ENCODE measurements at places on chromosomes 11 and 22.

DNA sequence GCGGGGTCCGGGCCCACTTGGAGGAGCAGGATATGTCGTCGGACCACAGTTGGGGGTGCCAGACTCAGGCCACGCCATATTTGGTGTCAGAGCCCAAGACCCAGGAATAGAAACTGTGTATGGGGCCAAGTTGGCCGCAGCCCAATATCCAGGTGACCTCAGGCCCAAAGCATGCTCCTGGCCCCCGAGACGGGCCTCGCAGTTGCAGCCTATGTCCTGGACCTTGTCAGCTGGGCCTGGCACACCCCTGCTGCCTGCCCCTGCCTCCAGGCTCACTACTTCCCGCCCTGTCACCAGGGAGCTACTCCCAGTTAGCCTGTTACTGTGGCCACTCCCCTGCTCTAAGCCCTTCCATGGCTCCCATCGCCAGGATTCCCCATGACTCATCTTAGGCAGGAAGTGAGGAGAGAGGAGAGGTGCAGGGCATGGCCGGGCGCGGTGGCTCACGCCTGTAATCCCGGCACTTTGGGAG, 23.1 kb downstream of the A4GALT start:
- no peak for DNase-seq

DNA sequence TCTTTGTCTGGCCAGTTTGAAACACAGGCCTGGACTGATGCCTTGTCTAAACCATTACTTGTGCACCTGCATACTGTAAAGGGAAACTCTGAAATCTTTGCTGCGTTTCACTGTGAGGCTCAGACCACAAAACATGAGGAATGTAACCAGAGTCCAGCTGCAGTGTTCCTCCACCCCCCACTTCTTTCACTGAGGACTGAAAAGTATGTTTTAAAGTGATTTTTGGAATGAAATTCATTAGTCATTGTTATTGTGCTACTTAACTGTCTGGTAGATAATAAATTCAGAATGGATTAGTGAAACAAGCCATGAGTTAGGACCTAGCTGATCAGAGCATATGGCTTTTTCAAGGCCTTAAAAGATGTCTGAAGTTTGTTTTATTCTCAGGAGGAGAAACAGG, 181.2 kb downstream of the WNT11 start:
- no peak for DNase-seq

DNA sequence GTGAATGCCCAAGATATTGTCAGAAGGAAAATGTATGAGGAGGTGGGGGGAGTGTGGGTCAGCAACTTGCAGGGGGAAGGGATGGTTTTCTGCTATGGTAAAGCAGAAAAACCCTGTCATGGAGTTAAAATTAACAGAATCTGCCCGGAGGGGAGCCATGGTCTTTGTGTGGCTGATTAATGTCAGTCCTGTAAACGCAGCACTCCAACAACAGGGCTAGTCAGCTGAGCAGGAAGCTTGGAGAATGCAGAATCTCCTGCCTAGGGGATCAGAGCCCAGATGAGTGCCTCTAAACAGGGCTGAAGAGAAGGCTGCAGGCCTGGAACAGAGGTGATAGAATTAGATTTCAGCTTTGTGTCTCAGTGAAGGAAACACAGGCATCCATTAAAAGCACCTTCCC, 140.9 kb upstream of the MTNR1B start:
- DNase-seq, result no peak

- no peak for DNase-seq
Observed at GRCh38 chr22:23158516-23159290, 13.4 kb downstream of the RAB36 start.
